HCT116 (cell line): ENCODE measurements at places on chromosomes 11 and 22. TPM values are rescaled to one million over a fixed set of nuclear protein-coding genes. Genes with fewer than 3 reads are reported as not detected.

DENND6B gene
- total RNA-seq, result 11.0 TPM

MICALL1 gene
- 35.2 TPM for total RNA-seq

ABCC8 gene
- total RNA-seq, result 0.39 TPM

DNA sequence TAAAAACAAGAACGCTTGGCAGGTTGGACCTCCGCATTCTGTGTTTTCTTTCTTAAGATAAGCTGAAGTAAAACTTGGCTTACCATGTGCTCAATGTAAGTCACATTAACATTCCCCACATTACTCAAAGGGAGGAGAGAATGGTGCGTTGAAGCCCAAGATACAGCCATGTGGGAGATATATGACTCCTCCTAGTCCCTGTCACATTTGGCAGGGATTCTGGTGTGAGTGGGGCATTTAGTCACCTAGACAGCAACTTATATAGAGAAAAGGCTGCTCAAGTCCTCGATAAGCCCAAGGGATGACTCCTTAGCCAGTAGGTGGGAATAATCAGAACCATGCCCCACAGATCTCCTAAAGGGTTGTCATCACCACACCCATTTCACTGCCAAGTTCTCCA is 4.6 kb downstream of the PRSS23 start:
- H3K27me3 ChIP-seq, result peaks cover 7% of the 10 kb centered on the region
- peaks cover under 1% of the 10 kb centered on the region for H3K4me1 ChIP-seq
- no peaks in the 10 kb centered on the region for H3K36me3 ChIP-seq
- DNase-seq, result no peak

- no peaks in the 10 kb centered on the region for H3K36me3 ChIP-seq
- peak; percentile 28 for DNase-seq
- no peaks in the 10 kb centered on the region for H3K27me3 ChIP-seq
- H3K4me3 ChIP-seq, result no peak overlapping the region
- H3K27ac ChIP-seq, result no peak overlapping the region; the same call in 1 of the 2 replicates
Observed at GRCh38 chr22:30485362-30485988, 13.7 kb upstream of the SEC14L3 start.

- no peak overlapping the region for H3K27ac ChIP-seq
- H3K36me3 ChIP-seq, result no peaks in the 10 kb centered on the region
- H3K27me3 ChIP-seq, result peaks cover 7% of the 10 kb centered on the region; the same call in 1 of the 2 replicates
- H3K4me3 ChIP-seq, result no peak overlapping the region
Observed at GRCh38 chr11:20351136-20351535, 12.4 kb upstream of the HTATIP2 start.

GRCh38 chr11:31240340-31240904 is 129.1 kb downstream of the DCDC1 start:
- H3K27me3 ChIP-seq, result no peaks in the 10 kb centered on the region
- H3K36me3 ChIP-seq, result no peaks in the 10 kb centered on the region
- no peak overlapping the region for H3K4me3 ChIP-seq
- no peak overlapping the region for H3K27ac ChIP-seq
- DNase-seq, result peak; percentile 59
- H3K4me1 ChIP-seq, result no peaks in the 10 kb centered on the region

DNA sequence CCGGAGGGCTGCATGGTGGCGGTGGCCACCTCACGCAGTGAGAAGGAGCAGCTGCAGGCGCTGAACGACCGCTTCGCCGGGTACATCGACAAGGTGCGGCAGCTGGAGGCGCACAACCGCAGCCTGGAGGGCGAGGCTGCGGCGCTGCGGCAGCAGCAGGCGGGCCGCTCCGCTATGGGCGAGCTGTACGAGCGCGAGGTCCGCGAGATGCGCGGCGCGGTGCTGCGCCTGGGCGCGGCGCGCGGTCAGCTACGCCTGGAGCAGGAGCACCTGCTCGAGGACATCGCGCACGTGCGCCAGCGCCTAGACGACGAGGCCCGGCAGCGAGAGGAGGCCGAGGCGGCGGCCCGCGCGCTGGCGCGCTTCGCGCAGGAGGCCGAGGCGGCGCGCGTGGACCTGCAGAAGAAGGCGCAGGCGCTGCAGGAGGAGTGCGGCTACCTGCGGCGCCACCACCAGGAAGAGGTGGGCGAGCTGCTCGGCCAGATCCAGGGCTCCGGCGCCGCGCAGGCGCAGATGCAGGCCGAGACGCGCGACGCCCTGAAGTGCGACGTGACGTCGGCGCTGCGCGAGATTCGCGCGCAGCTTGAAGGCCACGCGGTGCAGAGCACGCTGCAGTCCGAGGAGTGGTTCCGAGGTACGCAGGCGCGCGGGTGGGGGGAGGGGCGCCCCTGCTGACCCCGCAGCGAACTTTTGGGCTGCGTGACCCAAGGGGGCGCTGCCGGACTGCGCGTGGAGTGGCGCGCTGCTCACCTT is 670 bp downstream of the NEFH start:
- no peak for DNase-seq
- no peaks in the 10 kb centered on the region for H3K4me1 ChIP-seq
- no peak overlapping the region for H3K4me3 ChIP-seq
- no peak overlapping the region for H3K27ac ChIP-seq
- no peaks in the 10 kb centered on the region for H3K36me3 ChIP-seq
